ENCODE measurements at places on chromosomes 2 and 18.

GRCh38 chr18:63819786-63820185 is 44.6 kb downstream of the SERPINB7 start:
- no peaks in the 10 kb centered on the region for H3K4me1 ChIP-seq
- H3K36me3 ChIP-seq: no peaks in the 10 kb centered on the region
- H3K27me3 ChIP-seq: no peaks in the 10 kb centered on the region
- DNase-seq: no peak

DNA sequence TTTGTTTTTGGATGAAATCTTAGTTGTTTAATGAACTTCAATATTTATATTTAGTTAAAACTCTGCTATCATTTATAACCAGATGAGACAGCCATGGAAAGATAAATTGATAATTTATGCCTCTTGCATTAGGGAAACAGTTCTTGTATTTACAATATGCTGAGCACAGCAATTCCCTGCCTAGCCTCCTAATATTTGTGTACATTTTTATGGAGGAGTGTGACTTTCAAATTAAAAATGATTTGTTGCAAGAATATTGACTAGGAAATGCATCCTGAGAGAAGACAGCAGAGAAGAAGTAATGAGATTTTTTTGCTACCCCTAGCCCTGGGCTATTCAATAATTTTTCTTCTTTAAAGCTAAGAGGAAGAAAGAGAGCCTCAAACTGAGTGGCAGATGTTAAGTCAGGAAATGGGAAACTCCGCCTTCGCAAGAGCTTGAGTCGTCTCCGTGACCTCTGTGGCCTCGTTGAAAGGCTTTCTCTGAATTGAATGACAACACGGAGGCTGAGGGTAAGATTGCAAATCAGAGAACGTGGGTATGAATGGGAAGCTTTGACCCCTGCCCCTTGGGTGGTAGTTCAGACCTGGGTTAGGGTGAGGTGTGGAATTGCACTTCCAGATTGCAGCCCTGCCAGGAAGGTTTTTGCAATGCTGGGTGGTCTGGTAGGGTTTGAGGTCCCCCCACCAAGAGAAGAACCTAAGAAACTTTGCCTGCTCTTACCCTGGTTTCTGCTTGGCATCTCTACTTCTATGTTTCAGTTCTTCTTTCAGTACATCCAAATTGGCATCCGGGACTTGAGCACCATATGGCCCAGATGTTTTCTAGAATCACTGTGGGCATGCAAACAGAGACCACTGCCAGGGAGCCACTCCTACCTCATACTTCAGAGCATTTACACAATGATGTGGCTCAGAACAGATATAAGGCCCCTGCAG is 210.3 kb upstream of the RBMS1 start:
- no peaks in the 10 kb centered on the region for H3K36me3 ChIP-seq
- H3K27ac ChIP-seq: no peak overlapping the region
- no peak overlapping the region for H3K4me3 ChIP-seq
- no peaks in the 10 kb centered on the region for H3K4me1 ChIP-seq
- no peak for DNase-seq

- H3K36me3 ChIP-seq: no peaks in the 10 kb centered on the region
- peak; percentile 94 for DNase-seq
- no peak overlapping the region for H3K4me3 ChIP-seq
- H3K27ac ChIP-seq: peak overlapping the region; percentile 76
- peaks cover 35% of the 10 kb centered on the region for H3K4me1 ChIP-seq
Measured at GRCh38 chr18:62437235-62438017, 85.4 kb upstream of the ZCCHC2 start.

- H3K36me3 ChIP-seq: no peaks in the 10 kb centered on the region
- H3K4me3 ChIP-seq: no peak overlapping the region
- H3K27ac ChIP-seq: no peak overlapping the region
- H3K4me1 ChIP-seq: no peaks in the 10 kb centered on the region
- peak; percentile 23 for DNase-seq
Measured at GRCh38 chr2:70854411-70854810, 18.8 kb upstream of the CD207 start.

- peaks cover 13% of the 10 kb centered on the region for H3K36me3 ChIP-seq
- H3K4me3 ChIP-seq: peak overlapping the region; percentile 72
- peak overlapping the region; percentile 98 for H3K27ac ChIP-seq
Measured at GRCh38 chr2:24970483-24971285, 1.1 kb downstream of the DNAJC27 start.

- no peaks in the 10 kb centered on the region for H3K27me3 ChIP-seq
- no peaks in the 10 kb centered on the region for H3K36me3 ChIP-seq
- H3K4me3 ChIP-seq: no peak overlapping the region
- H3K27ac ChIP-seq: no peak overlapping the region
- no peak for DNase-seq
- peaks cover 17% of the 10 kb centered on the region for H3K4me1 ChIP-seq
Measured at GRCh38 chr2:27967076-27967475, 76.5 kb downstream of the BABAM2 start.

- H3K27ac ChIP-seq: peak overlapping the region; percentile 93
- no peaks in the 10 kb centered on the region for H3K36me3 ChIP-seq
- no peaks in the 10 kb centered on the region for H3K27me3 ChIP-seq
- H3K4me3 ChIP-seq: peak overlapping the region; percentile 55
- no peak for DNase-seq
Measured at GRCh38 chr2:40510304-40510703, 58.4 kb upstream of the SLC8A1 start.

DNA sequence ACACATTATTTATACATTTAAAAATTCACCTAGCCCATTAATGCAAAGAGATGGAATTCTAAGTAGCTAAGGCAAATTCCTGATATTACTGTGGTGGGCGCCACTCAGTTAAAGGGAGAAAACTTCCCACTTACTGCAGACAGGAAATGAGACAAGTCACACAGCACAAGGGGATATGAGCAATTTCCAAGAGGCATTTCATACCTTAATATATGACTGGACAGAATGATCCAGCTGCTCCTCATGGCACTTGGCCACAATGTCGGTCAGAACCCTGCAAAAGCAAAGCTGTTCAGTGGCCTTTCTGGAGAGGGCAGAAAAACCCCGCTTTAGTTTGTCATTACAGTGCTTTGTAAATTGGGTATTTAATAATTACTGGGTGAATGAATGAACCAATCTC is 121.4 kb upstream of the CCDC195 start:
- no peak for DNase-seq
- H3K27ac ChIP-seq: no peak overlapping the region
- H3K36me3 ChIP-seq: no peaks in the 10 kb centered on the region

DNA sequence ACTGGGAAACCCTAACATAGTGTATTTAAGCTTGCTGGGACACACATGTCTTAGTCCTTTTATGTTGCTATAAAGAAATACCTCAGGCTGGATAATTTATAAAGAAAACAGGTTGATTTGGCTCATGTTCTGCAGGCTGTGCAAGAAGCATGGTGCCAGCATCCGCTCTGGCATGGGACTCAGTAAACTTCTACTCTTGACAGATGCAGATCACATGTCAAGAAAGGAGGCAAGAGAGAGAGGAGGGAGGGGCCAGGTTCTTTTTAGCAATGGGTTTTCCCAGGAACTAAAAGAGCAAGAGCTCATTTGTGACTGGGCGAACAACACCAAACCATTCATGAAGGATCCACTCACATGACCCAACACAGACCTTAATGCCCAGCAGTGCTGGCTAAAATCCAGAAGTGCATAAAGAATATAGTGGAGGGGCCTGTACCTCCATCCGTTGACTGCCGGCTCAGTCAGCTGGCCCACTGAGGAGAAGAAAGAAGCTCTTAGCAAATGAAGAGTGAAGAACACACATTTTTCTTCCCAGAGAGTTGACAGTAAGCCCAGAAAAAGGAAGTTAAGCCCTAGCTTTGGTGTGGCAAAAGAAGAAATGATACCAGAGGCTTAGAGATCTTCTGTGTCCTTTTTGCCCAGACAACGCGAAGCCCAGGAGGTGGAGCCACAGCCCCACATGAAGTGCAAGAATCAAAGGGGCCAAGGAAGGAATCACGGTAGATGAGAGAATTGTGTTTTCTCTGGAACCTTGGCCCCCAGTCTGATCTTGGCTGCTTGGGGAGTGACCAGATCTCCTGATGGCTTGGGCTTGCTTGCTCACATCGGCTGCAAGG is 183.5 kb upstream of the FAM98A start:
- no peak for DNase-seq
- H3K36me3 ChIP-seq: no peaks in the 10 kb centered on the region
- H3K4me3 ChIP-seq: no peak overlapping the region
- H3K4me1 ChIP-seq: no peaks in the 10 kb centered on the region
- H3K27ac ChIP-seq: no peak overlapping the region

DNA sequence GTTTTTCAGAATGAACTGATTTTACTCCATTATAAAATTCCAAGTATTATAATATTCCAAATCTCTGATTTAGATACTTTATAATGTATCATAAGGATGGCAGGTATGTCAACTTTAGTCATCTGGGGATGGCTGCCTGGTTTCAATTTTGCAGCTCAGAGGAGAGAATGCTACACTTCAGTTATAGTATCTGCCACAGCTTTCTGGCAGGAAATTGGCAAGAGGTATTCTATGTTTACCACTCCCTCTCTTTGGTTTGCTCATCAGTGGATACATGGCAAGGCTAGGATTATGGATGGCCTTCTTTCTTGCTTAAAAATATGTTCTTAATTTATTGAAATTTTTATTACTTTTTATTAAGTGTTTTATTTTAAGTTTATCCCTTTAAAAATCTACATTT is 67.0 kb upstream of the TNFRSF11A start:
- no peak overlapping the region for H3K4me3 ChIP-seq
- no peaks in the 10 kb centered on the region for H3K4me1 ChIP-seq
- no peak for DNase-seq
- H3K27ac ChIP-seq: no peak overlapping the region

- DNase-seq: no peak
- H3K36me3 ChIP-seq: no peaks in the 10 kb centered on the region
- peaks cover 21% of the 10 kb centered on the region for H3K4me1 ChIP-seq
- H3K4me3 ChIP-seq: no peak overlapping the region
- no peak overlapping the region for H3K27ac ChIP-seq
- no peaks in the 10 kb centered on the region for H3K27me3 ChIP-seq
Measured at GRCh38 chr2:202909394-202910192, 1.9 kb downstream of the WDR12 start.

GRCh38 chr2:70479816-70480215 is 73.8 kb downstream of the TGFA start:
- no peaks in the 10 kb centered on the region for H3K27me3 ChIP-seq
- H3K4me3 ChIP-seq: no peak overlapping the region
- no peaks in the 10 kb centered on the region for H3K4me1 ChIP-seq
- no peak for DNase-seq

DNA sequence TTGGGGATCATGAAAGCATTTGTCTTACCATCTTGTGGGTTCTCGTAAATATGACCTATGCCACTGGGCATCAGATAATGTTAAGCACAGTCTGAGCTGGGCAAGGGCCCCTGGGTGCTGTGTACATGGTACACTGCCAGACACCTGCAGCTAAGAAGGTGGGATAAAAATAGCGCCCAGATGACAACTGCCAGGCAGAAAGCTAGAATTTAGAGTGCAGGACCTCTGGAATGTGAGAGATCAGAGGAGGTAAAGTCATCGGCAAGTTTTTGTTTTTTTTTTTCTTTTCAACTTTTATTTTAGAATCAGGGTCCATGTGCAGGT is 53.8 kb upstream of the CYRIA start:
- no peak overlapping the region for H3K4me3 ChIP-seq
- H3K27ac ChIP-seq: no peak overlapping the region
- peaks cover 31% of the 10 kb centered on the region for H3K4me1 ChIP-seq
- no peaks in the 10 kb centered on the region for H3K27me3 ChIP-seq
- no peaks in the 10 kb centered on the region for H3K36me3 ChIP-seq

GRCh38 chr2:191806396-191806795 is 40.5 kb downstream of the CAVIN2 start:
- no peak for DNase-seq
- no peak overlapping the region for H3K4me3 ChIP-seq
- no peak overlapping the region for H3K27ac ChIP-seq
- no peaks in the 10 kb centered on the region for H3K4me1 ChIP-seq

- H3K36me3 ChIP-seq: no peaks in the 10 kb centered on the region
- DNase-seq: no peak
- H3K4me3 ChIP-seq: no peak overlapping the region
- H3K27me3 ChIP-seq: no peaks in the 10 kb centered on the region
Measured at GRCh38 chr18:4040391-4041092, 414.6 kb downstream of the DLGAP1 start.

- H3K4me1 ChIP-seq: no peaks in the 10 kb centered on the region
- H3K27me3 ChIP-seq: no peaks in the 10 kb centered on the region
- H3K4me3 ChIP-seq: no peak overlapping the region
- H3K27ac ChIP-seq: no peak overlapping the region
- no peaks in the 10 kb centered on the region for H3K36me3 ChIP-seq
Measured at GRCh38 chr2:191297033-191297432, 51.8 kb downstream of the MYO1B start.

- no peak for DNase-seq
- no peaks in the 10 kb centered on the region for H3K4me1 ChIP-seq
- H3K27ac ChIP-seq: no peak overlapping the region
Measured at GRCh38 chr2:240121675-240122074, 14.4 kb downstream of the COPS9 start.

DNA sequence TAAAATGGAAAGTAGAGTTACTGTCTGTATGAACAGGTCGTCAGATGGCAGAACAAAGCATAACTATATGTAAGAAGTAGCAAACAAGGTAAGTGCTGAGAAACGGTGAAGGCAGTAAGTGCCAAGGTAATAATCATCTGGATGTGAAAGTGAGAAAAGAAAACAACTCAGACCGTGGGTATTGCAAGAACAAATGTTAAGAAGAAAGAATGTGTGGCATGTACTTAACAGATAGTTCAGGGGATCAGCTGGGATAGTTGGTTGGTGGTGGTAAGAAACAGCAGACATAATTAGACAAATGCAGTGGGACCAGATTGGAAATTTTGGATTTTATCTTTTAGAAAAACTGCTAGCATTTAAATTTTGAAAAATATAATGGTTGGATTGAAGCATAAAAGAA is 375.8 kb upstream of the NXPH2 start:
- DNase-seq: no peak
- H3K4me1 ChIP-seq: no peaks in the 10 kb centered on the region
- no peaks in the 10 kb centered on the region for H3K36me3 ChIP-seq
- no peak overlapping the region for H3K4me3 ChIP-seq
- no peaks in the 10 kb centered on the region for H3K27me3 ChIP-seq
- H3K27ac ChIP-seq: no peak overlapping the region

- H3K27me3 ChIP-seq: no peaks in the 10 kb centered on the region
- no peak for DNase-seq
- H3K4me1 ChIP-seq: no peaks in the 10 kb centered on the region
- no peak overlapping the region for H3K27ac ChIP-seq
- H3K4me3 ChIP-seq: no peak overlapping the region
Measured at GRCh38 chr2:222668494-222669154, 2.8 kb upstream of the MOGAT1 start.

GRCh38 chr2:209391776-209392401 is 32.0 kb upstream of the MAP2 start:
- no peaks in the 10 kb centered on the region for H3K36me3 ChIP-seq
- H3K4me3 ChIP-seq: no peak overlapping the region
- DNase-seq: no peak
- no peak overlapping the region for H3K27ac ChIP-seq
- H3K27me3 ChIP-seq: no peaks in the 10 kb centered on the region
- H3K4me1 ChIP-seq: no peaks in the 10 kb centered on the region
